ENCODE measurements at places on chromosomes 1 and 21.

GRCh38 chr1:125065821-125066180 is 3881.0 kb downstream of the SRGAP2C start:
- no peak for DNase-seq

- DNase-seq = no peak
Measured at GRCh38 chr1:213934649-213935048, 53.1 kb upstream of the PROX1 start.

- DNase-seq = no peak
Measured at GRCh38 chr1:211739671-211740411, 64.4 kb upstream of the NEK2 start.

DNA sequence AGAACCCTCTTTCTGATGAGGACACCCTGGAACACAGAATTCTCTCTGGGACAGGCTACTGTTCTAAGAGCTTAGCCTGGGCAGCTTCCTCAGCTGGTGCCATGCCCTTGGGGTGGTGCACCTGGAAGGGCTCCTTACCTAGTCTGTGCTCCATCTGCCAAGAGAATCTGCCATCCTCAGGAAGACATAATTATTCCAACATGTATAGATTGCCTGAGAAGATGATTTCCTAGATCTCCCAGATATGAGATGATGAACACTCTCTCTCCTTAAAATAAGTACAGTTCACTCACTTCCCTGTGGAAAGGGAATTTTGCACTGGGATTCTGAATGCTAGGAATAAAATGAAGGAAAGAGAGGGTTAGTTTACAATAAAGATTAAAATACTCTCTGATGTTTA is 87.6 kb downstream of the NENF start:
- DNase-seq = no peak

- no peak for DNase-seq
Measured at GRCh38 chr1:2126331-2127186, 68.0 kb downstream of the FAAP20 start.

DNA sequence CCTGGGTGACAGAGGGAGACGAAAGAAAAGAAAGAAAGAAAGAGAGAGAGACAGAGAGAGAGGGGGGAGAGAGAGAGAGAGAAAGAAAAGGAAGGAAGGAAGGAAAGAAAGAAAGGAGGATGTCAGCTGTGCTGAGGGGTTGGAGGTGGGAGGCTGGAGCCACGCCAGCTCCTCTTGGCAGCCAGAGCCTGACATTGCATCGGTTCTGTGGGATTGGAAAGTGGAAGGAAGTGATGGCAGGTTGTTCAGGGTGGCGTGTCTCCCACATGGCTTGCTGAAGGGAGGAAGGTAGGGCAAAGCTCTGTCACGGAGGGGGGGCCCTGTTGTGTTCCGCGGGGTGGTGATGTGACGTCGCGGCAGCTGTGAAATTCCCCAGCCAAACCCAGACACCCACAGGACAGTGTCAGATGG is 30.7 kb downstream of the EIF2D start:
- peak; percentile 55 for DNase-seq

All from CD4-positive, alpha-beta T cell treated with Interleukin-6 at 100 ng/mL for 8 hours (primary cell).